Gastroesophageal sphincter (tissue), 4 donors: ENCODE measurements at places on chromosomes 12 and 14. TPM values are rescaled to one million over a fixed set of nuclear protein-coding genes. Genes with fewer than 3 reads are reported as not detected.

DNA sequence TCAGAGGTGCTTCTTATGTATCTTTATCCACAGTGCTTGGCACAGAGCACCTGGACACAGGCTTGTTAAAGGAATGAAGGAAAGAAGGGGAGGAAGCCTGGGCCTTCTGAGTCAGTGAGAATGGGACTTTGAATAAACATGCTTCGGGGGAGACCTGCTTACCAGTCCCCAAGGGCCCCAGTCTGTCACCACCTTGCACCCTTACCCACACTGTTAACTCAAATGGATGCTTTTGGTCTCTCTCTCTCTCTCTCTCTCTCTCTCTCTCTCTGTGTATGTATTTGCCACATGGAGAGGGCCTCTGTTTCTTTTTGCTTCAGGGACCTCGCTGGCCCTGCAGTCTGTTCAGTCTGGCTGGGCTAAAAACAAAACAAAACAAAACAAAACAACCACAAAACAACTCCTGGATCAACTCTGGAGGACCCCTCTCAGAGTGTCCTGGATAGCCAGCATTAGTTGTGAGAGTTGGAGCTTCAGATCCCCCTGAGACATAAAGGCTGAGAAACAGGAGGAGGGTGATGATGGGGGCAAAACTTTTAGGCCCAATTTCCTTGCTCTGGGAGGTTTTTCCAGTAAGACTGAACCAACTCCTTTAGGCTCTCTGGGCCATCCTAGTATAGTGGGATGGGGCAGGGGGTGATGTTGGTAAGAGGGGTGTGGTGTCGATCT is 1.9 kb downstream of the KIF5A start:
- no peak for ATAC-seq

WNT1 gene
- not detected for total RNA-seq

DNA sequence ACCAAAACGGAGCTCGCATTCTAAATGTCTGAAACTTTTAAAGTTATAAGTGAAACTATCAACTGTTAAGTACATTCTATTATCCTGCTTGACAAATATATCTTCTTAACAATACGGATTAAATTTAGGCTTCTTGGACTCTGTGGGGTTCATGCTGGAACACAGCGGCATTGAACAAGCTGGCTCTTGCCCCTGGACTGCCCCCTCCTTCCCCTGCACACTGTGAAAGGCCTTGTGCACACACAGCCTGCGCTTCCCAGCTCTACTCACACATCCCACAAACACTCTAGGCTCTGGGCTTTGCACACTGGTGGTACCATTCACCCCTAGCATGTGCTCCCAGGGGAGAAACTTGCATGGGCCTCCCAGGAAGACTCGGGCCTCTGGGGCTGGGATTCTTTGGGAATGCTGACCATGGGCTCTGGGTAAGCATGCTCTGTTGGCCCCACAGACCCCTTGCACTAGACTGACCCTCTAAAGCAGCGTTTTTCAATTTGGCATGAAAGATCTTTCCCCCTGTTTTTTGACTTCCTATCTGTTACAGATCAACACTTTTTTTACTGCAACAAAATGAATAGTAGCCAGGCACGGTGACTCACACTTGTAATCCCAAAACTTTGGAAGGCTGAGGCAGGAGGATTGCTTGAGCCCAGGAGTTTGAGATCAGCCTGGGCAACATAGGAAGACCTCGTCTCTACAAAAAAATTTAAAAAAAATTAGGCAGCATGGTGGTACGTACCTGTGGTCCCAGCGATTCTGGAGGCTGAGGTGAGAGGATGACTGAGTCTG is 96.2 kb upstream of the CPM start:
- no peak for ATAC-seq

STON2 gene
- total RNA-seq: 11.5 TPM

AMN gene
- total RNA-seq: not detected

DNA sequence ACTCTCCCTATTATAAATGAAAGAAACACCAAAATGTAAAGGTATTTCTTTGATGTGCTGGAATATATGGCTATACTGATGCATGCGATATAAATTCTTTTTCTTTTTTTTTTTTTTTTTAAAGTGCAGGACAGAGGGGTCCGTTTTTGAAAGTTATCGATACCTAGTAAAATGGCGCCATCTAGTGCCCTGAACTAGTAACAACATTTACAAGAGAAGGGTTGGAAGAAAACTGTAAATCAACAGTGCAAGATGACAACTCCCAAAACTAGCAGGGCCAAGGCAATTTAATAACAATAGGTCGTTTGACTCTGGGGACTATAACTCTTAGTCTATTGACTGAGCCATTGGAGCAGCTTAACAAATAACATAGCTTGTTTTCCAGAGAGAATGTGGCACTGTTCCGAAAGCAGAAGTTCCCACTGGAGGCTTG is 137.7 kb downstream of the SPTSSA start:
- no peak for ATAC-seq
